ENCODE measurements at places on chromosomes 4 and X.
A peak's percentile ranks its signal among the peaks of the same experiment; 100 is the strongest.

DNA sequence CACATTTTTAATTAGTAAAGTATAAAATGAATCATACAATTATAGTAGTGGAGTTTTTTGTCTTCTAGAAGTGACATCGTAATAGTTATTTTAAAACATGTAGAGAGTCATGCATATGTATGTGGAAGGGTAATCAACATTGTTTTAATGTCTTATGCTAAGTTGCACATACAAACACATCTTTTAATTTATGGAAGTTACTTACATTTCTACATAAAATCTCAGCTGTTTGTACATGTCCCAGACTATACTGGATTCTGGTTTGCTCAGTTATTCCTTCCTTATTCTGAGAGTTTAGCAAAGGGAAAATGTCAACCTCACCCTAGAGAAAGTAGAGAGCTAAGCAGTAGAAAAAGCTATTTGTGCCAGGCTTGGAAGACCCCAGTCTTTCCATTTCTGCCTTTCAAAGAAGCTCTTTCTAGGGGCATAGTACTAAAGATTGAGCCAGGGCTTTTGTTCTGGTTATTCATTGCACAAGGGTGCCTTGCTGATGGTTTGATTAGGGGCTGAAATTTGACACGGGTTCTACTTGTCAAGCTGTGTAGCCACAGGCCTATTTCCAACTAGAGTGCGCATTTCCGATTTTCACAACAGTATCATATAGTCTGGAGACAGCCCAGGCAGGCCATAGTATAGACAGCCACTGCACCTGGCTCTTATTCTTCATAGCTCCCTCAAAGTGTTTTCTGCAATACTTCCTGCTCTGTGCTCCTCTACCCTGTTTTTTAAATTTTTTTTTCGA, 106.3 kb downstream of the RPA4 start:
- no peak for DNase-seq

DNA sequence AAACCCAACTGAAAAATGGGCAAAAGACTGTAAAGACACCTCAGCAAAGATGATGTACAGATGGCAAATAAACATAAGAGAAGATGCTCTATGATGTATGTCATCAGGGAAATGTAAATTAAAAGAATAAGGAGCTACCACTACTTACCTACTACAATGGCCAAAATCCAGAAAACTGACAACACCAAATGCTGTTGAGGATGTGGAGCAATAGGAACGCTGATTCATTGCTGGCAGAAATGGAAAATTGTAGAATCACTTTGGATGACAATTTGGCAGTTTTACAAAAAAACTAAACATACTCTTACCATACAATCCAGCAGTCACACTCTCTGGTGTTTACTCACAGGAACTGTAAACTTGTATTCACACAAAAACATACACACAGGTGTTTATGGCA, 222.3 kb upstream of the LDB2 start:
- DNase-seq = no peak

GRCh38 chr4:184370711-184371389, 103.5 kb downstream of the IRF2 start:
- DNase-seq = no peak

DNA sequence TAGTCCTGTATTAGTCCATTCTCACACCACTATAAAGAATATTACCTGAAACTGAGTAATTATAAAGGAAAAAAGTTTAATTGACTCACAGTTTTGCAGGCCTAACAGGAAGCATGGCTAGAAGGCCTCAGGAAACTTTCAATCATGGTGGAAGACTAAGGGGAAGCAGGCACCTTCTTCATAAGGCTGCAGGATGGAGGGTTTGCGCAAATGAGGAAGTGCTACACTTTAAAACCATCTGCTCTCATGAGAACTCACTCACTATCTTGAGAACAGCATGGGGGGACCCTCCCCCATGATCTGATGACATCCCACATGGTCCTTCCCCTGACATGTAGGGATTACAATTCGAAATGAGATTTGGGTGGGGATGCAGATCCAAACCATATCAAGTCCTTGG, 12.1 kb upstream of the MAGEA11 start:
- DNase-seq = no peak

DNA sequence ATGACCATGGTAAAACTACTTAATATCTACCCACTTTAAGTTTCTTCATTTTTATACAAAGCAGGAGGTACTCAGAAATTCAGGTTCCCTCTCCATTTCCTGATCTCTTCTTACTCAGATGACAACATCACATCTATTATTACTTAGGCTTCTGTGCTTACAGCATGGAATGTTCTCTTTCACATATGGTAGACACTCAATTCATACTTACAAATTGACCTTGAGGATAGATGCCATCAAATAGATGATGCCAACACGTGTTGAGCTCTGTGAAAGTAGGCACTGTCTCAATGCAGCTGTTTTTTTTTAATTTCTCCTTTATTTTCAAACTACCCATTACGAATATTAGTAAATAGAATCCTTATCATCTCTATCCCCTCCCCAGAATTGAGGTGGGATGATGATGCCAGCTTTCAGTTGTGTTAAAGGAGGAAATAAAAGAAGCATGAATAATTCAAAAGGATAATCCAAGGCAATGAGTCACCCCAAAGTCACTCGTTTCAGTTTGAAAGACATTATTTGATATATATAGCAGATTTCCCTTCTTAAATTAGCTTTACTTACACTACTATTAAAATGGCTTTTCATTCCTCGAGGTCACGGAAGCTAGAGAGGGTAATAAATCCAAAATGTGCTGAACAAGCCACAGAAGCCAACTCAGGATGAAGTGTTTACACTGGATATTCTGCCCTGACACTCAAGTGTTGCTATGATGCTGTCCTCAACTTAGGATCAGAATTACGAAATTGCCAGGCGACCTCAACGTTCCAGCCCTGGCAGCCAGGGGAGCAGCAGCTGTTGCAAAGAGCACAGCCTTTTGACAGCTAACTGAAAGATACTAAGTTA, 124.2 kb upstream of the EOLA2 start:
- no peak for DNase-seq

DNA sequence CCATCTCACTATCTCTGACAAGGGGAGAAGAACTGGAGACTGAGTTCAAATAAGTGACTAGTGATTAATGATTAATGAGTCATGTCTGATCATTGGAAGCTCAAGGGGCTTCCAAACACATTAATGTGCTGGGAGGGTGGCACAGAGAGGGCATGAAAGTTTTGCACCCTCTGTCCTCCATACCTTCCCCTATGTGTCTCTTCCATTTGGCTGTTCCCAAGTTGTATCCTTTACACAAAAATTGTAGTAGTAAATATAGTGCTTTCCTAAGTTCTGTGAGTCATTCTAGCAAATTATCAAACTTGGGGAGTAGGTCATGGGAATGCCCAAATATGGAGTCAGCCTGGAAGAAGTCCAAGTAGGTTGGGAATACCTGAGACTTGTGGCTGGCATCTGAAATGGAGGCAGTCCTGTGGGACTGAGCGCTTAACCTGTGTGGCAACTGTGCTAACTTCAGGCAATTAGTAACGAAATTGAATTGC, 4.1 kb upstream of the FAM200B start:
- no peak for DNase-seq

- no peak for DNase-seq
Measured at GRCh38 chrX:153845842-153846241, 15.5 kb upstream of the PDZD4 start.

- DNase-seq = no peak
Measured at GRCh38 chr4:110442309-110442708, 33.6 kb upstream of the ENPEP start.

- no peak for DNase-seq
Measured at GRCh38 chrX:3299636-3300035, 46.8 kb downstream of the MXRA5 start.

- DNase-seq = no peak
Measured at GRCh38 chr4:156487107-156487506, 484.5 kb downstream of the PDGFC start.

DNA sequence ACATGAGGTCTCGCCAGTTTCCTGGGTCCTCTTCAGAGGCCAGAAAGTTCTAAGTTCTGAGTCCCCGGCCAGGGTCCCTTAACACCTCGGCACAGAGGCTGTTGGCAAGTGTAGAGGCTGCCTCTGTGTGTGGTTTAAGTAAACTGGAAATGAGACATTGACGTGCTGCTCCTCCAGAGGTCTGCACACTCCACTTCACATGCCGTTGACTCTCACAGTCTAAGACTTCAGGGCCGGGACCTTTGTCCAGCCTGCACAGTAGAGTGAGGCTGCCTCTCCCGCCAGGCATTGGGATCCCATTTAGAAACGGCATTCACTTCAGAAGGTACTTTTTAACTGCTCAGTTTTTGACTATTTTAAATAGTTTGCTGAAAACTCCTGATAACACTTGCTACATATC, 10.6 kb upstream of the TADA2B start:
- DNase-seq = no peak

DNA sequence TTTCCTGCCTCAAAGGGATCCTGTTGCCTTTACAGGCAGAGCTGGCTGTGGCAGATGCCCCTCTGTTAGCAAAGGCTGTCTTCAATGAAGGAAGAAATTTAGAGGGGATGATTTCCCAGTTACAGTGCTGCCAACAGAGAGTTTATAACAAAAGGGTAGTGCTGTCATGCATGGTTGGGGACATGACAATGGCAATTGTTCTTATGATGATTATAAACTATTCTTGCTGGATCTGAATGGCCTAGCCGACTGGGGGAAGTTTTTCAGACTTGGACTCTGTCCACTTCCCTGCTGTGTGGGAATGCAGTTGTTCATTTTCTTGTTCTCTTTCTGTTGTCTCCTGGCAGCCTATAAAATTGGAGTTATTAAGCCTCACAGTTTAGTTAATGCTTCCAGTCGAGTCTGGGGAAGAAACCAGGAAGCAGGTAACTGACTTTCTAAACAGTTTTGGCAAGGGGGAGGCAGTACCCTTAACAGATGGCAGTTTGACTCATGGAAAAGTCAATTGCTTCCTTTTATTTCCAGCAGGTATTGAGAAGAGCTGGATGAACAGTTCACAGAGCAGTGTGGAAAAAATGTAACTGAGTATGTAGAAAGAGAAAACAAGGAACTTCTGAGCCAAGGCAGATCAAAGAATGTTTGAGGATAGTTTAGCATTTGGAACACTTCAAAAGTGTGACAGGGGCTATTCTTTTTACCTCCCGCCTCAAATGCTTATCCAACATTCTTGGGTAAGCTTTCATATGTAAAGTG, 582.6 kb downstream of the RAPGEF2 start:
- DNase-seq = no peak

DNA sequence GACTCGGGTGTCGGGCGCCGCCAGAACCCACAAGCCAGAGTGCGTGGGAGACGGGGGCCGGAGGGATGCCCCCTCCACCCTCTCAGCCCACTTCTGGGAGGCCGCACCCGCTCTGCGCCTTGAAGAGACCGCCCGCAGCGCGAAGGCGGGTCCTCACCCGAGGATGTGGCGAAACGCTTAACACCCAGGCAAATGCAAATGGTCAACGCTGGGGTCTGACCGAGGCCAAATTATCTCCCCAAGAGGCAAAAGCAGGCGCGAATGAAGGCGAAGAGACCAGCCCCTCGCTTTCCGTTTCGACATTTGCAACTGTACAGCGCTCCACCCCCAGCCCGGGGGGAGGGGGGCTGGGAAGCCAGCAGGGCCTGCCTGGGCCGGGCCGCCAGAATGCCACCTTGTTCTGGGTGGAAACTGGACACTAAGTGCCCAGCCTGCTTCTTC, 137.7 kb upstream of the ZIC3 start:
- no peak for DNase-seq

- peak; percentile 42 for DNase-seq
Measured at GRCh38 chrX:48933757-48934156, 14.9 kb upstream of the PIM2 start.

DNA sequence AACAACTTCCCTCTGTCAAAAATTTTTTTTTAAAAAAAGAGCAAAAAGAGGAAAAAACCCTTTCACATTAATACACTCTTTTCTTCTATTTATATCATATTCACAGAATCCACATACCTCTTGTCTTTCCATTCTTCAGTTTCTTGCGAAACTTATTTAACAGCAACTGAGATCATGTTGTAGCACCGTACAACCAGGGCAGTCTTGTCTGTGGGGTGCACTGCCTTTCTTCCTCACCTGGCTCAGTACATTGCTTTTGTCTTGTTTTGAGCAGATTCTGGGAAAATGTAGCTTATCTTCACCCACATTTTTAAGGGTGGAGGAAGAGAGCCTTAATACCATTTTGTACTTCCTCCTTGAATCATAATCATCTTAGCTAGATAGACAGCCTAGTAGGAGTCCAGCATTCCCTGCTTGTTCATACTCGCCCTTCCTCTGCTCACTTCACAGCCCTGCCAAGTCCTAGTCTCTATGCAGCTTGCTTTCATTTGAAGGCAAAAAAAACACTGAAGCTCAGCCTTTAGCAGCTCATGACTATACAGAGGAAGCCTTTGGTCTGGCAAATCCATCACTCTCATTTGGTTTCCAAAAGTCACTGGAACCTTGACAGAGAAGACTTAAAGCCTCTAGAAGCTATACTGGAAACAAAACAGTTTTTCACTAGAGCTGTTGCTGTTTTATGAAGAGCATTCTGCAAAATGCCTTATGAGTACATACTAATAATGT, 140.6 kb upstream of the BANK1 start:
- DNase-seq = no peak

GRCh38 chrX:18278449-18278848, 57.8 kb upstream of the BEND2 start:
- no peak for DNase-seq

- no peak for DNase-seq
Measured at GRCh38 chr4:45741897-45742296, 382.0 kb downstream of the GABRG1 start.

DNA sequence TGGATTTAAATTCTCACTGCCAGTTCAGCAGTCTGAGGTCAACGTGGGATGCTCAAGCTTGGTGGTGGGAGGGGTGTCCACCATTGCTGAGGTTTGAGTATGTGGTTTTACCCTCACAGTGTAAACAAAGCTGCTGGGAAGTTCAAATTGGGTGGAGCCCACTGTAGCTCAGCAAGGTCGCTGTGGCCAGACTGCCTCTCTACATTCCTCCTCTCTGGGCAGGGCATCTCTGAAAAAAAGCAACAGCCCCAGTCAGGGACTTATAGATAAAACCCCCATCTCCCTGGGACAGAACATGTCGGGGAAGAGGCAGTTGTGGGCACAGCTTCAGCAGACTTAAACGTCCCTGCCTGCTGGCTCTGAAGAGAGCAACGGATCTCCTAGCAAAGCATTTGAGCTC, 14.9 kb upstream of the RRAGB start:
- DNase-seq = no peak

DNA sequence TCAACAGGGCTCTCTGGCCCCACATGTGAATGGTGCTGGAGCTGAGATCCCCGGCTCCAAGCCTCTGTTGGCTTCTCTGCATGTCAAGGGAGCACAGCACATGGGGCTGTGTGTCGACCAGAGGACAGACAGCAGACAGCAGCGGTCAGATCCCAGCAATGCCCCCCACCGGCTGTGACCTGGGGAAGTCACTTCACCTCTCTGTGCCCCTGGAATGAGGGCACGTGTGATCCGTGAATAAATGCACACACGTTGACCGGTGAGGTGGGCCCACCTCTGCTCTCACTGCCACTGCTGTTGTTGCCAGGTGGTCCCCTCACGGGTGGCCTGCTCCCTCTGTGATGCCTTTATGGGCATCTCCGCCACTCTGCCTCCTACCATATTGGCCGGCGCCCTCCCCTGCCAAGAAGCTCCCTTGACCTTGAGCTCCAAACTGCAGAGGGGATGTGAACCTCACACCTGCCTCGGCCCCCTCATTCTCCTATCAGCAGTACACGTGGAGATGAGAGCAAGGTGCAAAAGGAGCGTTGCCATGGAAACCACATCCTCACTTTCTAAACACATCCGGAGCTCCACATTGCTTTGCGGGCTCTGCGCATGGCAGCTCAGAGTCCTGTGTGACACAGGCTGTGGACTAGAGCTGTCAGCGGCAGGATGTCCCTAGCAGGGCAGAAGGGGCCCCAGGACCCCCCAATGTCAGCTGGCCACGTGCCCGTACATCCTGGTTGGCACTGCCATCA, 75.4 kb downstream of the ABLIM2 start:
- no peak for DNase-seq

GRCh38 chr4:180363815-180364214, 1879.4 kb upstream of the TENM3 start:
- no peak for DNase-seq
